Stimulated activated CD8-positive, alpha-beta memory T cell treated with anti-CD3 and anti-CD28 coated beads, Interleukin-4, amount 100 ng/mL, for 4 hours (primary cell): ENCODE measurements at places on chromosomes 16 and 17.
A peak's percentile ranks its signal among the peaks of the same experiment; 100 is the strongest.

- no peak for DNase-seq
Observed at GRCh38 chr17:82324566-82325285, 7.3 kb upstream of the CD7 start.

DNA sequence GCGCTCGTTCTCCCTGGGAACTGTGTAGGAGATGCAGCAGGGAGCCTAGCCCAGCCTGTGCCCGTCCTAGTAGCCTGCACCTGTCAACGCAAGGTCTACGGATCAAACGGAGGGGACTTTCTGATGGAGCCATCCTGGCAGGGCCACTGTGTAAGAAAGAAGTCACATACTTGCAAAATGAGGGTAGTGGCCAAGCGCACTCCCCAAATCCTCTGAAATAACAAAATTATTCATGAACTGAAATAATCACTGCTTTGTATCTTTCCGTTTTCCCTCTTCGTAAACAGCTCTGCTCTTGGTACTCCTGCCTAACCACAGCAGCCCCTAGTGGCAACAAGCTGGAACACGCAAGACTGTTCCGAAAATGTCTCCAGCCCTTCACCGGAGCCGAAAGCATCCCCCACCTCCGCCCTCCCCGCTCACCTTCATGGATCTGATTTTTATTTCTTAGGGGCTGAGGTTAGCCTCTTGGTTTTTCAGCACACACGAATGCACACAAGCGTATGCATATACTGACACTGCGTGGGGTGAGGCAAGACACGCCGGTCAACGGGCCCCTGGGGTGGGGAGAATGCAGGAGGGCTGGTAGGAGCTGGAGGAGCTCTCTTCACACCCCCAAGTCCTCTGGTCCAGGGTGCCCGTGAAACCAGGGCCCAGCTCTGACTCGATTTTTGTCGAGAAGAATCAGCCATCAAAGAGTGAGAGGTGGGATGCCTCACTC, 100.8 kb downstream of the ABCC12 start:
- DNase-seq: no peak

- DNase-seq: no peak
Observed at GRCh38 chr16:31071861-31072260, 2.2 kb downstream of the ZNF668 start.

DNA sequence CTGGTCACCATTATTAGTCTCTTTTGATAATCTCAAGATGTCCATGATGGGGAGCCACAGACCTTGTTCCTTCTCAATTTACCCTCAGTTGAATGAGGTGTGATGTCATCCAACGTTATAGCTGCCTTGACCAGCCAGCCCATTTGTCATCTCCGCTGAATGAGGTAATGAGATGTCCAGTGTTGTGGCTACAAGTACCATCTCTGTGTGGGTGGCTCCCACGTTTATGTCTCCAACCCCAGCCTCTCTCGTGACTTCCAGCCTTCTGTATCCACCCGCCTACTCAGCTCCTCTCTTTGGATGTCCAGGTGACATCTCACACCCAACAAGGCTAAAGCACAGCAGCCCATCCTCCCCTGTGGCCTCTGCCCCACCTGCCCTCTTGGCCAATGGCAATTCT, 18.2 kb downstream of the DNAH17 start:
- no peak for DNase-seq

- no peak for DNase-seq
Observed at GRCh38 chr16:57800200-57801097, 1.8 kb downstream of the KIFC3 start.

- DNase-seq: no peak
Observed at GRCh38 chr16:72789465-72789864, 258.5 kb downstream of the ZFHX3 start.

- no peak for DNase-seq
Observed at GRCh38 chr17:41917679-41918313, 955 bp downstream of the ACLY start.

DNA sequence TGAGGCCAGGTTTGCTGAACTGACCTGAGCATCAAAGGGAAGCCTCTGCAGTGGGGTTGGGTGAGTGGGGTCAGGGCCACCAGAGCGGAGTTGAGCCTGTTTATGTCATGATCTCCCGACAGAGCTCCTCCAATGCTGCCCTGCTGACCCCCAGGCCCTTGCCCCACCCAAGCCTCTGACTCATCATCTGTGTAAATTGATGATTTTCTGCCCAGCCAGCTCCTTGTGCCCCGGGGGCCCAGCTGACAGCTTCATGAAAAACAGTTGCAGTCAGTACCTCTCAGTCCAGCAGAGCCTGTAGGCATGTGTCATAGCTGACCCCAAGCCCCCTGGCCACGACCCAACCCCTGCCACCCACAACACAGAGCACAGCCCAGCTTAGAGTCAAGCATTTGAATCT, 134.9 kb downstream of the CCT6B start:
- no peak for DNase-seq

DNA sequence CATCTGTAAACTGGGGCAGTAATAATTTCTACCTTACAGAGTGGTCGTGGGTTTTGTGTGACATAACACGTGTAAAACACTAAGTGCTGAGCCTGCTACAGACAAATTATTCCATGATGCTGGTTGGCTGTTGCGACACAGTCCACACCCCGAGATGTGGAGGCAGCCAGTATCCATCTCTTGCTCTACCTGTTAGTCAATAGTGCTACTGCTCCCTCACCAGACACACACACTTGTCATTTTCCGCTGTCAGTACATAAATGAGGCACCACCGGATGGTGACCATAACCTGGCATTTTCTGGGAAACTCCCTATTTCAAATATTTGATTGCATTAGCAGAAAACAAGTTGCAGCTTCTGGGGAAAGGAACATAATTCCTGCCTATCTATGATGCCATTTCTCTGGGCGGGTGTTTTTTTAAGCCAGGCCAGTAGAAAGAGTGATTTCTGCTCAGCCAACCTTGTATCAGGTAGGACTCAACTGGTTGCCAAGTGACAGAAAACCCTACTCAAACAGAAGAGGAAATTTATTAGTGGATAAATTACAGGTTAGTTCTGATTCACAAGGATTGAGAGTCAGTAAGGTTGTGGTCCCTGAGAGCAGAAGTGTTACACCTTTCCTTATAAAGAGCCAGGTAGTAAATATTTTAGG, 24.1 kb downstream of the DNAJA2 start:
- no peak for DNase-seq

DNA sequence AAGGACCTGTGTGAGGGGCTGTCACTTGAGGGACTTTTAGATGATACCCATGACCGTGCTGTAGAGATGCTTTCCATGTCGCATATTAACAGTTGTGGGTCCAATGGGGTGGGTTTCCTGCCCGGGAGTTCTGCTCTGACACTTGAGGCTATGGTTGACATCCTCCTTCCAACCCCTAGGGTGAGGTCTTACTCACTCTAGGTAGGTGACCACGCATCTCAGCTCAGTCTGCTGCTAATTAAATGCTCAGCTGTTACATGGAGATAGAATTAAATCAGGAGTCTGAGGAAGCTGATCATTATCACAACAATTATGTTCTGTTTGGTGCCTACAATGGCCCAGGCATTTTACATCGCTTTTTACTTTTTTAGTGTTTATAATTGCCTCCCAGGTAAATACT, 40.2 kb downstream of the OSBPL7 start:
- no peak for DNase-seq

GRCh38 chr17:9513266-9513665, 62.4 kb downstream of the STX8 start:
- DNase-seq: no peak

DNA sequence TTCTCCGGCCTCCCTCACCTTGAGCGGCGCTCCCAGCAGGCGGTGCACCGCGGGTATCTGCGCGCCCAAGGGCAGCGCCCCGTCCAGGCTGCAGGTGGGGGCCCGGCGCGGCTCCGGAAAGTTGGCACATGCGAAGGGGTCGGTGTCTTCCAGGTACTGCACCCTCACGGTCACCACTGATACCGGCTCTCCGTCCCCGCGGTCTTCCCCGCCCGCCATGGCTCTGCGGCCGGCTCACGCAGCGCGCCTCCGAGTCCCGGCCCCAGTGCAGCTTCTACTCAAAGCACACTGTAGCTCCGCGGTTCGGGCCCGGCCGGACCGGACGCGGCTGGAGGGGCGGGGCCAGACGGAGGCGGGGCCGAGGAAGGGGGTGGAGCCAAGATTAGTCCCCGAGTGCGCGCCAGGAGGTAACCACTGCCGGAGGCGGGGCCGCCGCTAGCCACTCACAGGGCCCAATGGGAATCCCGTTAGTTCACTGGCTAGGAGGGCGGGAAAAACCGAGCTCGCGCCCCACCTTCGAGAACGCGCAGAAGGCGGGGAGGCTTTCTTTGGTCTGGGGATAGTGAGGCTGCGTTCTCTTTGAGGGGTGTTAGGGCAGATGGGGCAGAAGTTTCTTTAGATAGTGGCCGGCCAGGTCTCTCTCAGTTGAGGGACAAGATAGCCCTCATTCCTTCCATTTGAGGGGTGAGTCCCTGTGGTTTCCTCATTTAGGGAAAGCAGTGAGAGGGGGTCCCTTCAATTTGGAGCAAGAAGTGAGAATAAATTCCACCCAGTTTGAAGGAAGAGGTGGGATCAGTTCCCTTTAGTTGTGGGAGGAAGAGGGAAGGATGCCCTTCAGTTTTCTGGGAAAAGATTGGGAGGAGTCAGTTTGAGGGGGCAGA, at the start of gene FHOD1:
FHOD1 (minus strand) TSS at position 290 of the 881 bp plus-strand sequence; CDS start at position 219, 71 bp downstream.
- DNase-seq: peak; percentile 92

GRCh38 chr16:71734511-71734910, 10.0 kb upstream of the PHLPP2 start:
- no peak for DNase-seq

DNA sequence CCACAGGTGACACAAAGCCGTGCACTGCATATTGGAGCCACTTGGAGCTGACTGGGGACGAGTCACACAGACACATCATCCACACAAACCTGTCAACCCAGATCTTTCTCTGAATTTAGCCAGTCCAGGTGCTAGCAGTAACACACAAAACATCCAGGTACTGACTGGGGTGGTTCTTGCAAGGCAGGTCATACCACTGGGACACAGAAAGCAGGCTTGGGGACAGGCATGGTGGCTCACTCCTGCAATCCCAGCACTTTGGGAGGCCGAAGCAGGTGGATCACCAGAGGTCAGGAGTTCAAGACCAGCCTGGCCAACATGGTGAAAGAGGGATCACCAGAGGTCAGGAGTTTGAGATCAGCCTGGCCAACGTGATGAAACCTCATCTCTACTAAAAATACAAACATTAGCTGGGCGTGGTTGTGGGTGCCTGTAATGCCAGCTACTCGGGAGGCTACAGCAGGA, 14.9 kb downstream of the ENPP7 start:
- DNase-seq: no peak

DNA sequence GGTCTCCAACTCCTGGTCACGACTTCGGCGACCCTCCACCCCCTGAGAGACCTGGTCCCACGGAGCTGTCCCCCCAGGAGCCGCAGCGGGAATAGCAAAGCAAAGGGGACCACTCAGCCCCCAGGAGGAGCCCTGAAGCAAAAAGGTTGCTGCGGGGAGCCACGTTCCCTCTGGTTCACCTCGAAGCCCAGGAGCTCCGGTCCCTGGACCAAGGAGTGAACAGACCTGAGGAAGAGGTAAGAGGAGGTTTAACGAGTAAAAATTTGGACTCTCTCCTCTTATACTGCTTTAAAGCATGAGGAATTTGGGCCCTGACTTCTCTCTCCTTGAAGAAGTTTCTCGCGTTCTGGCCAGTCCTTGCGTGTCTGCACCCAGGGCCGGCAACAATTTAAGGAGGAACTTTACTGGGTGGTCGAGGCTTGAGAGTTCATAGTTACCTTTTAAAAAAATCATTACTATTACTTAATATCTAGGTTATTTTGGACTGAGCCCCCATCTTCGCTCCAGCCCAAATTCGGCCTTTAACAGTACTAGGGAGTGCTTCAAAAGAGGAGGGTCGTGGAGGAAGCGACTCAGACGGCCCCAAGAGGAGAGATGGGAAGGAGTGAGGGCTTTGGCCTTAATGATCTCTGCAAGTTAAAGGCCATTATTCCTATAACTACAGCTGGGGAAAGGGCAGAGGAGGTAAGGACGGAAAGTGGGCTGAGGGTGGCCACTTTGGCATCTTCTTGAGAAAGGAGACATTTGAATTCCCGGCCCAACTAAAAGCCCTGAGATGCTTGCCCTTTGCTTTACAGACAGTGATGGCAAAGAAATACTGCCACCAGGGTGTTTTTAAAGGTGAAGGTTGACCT, 16.9 kb upstream of the HOXB9 start:
- DNase-seq: no peak

- DNase-seq: no peak
Observed at GRCh38 chr16:2214719-2214968, at the start of gene PGP. Gene PGP (minus strand): TSS chr16:2214840. CDS start chr16:2214777, 63 bp downstream.

DNA sequence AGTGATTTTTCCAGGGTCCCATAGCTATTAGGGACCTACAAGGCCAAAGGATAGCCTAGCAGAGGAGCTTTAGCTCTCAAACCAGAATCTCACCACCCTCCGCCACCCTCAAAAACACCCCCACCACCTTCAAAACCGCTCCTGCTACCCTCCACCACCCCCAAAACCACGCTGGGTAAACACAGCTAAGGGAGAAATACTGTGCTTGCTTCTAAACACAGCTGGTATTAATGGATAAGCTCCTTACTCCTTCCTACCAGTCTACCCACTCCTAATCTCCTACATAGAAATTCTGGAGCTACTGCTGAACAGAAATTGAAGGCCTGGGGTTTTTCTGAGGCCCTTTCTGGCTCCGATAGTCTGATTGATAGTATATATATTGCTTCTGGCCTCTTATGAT, 2.2 kb upstream of the LPCAT2 start:
- DNase-seq: no peak

- no peak for DNase-seq
Observed at GRCh38 chr17:44655983-44656710, at the start of gene MEIOC. Gene MEIOC (plus strand): TSS chr17:44656468. CDS start chr17:44656614, 146 bp downstream.

DNA sequence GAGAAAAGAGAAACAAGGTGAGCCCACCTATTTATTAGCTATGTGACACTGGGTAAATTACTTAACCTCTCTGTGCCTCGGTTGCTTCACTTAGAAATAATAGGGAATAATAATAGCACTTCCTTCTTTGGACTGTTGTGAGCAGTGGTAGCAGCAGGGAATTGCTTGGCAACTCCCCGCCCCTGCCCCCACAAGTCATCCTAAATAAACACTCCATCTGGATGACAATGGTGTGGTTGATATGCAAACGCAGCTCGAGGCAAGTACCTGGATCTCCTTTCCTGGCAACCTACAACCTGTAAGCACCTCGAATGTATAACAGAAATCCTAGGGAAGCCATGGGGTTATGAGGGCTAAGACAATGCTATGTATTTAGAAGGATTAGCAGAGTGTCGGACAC, 9.1 kb downstream of the TEKT3 start:
- DNase-seq: no peak

DNA sequence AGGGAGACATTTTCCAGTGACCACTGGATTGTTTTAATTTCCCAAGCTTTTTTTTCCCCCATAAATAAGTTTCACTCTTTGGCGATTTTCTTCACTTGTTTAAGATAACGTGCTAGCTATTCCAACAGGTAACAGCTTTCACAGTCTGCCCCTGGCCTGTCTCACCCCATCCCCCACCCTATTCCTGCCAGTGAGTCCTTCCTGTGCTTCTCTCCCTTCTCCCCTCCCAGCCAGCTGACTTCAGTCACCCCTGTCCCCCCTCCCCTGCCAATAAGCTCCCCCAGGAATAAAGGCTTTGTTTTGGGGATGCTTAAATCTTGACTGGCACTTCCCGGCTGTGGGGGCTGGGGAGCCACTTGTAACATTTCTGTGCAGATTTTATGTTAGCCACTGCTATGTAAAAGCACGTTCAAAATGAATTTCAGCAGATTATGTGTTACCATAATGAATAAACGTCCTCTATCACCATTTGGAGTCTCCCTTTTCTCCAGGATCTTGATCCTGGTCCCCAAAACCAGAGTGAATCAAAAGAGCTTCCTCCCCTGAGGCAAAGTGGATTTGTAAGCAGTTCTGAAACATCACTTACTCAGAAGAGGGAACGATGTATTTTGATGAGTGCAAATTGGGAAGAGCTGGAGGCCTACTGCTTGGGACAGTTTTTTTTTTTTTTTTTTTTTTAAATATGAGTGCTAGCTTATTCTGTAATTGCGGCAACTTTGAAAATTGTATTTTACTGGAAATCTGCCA, 58.2 kb downstream of the IGF2BP1 start:
- DNase-seq: no peak
